ENCODE measurements at places on chromosomes 12 and 14.
A peak's percentile ranks its signal among the peaks of the same experiment; 100 is the strongest.

DNA sequence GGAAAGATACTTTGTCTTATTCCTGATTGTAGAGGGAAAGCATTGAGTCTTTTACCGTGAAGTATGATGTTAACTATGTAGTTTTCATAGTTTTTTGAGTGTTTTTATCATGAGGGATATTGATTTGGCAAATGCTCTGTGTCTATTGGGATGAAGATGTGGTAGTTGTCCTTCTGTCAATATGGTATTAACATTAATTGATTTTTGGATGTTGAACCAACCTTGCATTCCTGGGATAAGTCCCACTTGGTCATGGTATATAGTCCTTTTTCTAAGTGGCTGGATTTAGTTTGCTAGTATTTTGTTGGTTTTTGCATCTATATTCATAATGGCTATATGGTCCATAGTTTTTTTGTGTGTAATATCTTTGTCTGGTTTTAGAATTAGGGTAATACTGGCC, 42.8 kb downstream of the FAM222A start:
- no peak for DNase-seq

DNA sequence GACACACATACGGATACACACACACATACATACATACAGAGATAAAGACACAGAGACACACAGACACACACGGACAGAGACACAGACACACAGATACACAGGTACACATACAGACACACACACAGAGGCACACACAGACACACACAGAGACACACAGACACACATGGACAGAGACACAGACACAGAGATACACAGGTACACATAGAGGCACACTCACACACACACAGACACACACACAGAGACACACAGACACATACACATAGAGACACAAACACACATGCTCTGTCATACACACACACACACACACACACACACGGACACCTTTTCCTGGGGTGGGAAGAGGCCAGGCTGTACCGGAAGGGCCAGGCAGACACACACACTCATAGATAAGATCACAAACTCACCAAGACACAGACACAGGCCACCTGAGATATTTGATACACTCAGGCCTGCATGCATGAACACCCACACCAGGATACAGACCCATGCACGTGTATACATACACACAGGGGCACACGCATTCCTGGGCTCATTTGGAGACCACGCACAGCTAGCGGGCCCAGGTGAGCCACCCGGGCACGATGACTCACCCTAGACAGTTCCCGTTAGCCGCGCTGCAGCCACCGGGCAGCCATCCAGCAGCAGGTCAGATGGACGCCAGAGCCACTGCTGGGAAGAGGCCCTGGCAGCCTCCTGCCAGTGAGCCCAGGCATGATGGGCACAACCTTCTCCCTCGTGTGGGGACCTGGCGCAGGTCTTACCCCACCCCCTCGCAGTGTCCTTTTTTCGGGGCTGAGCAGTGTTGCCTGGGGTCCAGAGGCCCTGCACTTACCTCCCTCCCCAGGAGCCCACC, 1.8 kb upstream of the AHNAK2 start:
- DNase-seq: peak; percentile 58

DNA sequence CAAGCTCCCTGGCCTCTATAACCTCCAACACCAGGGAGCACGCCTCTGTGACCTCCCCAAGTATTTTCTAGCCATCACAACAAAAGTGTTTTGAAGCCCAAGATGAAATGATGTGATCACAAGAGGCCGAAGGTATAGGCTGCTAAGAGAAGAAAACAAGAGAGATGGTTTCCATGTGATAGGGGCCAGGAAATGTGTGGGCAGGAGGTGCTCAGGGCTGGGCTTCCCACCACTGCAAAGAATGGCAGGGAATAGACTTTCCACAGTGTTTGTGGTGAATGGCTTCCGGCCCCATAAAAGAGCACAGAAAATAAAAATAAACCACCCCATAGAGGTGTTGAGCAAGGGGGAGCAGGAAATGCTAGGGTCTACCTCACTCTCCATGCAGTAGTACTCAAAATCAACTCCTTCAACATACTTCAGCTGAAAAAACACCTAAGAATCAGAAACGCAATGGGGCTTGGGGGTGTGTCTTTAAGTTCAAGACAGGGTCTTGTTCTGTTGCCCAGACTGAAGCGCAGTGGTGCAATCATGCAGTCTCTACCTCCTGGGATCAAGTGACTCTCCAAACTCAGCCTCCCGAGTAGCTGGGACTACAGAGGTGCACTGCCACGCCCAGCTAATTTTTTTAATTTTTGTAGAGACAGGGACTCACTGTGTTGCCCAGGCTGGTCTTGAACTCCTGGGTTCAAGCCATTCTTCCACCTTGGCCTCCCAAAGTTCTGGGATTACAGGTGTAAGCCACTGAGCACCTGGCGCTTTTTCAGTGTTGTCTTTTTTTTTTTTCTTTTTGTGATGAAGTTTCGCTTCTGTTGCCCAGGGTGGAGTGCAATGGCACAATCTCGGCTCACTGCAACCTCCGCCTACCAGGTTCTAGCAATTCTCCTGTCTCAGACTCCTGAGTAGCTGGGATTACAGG, 27.1 kb downstream of the DAD1 start:
- peak; percentile 31 for DNase-seq

DNA sequence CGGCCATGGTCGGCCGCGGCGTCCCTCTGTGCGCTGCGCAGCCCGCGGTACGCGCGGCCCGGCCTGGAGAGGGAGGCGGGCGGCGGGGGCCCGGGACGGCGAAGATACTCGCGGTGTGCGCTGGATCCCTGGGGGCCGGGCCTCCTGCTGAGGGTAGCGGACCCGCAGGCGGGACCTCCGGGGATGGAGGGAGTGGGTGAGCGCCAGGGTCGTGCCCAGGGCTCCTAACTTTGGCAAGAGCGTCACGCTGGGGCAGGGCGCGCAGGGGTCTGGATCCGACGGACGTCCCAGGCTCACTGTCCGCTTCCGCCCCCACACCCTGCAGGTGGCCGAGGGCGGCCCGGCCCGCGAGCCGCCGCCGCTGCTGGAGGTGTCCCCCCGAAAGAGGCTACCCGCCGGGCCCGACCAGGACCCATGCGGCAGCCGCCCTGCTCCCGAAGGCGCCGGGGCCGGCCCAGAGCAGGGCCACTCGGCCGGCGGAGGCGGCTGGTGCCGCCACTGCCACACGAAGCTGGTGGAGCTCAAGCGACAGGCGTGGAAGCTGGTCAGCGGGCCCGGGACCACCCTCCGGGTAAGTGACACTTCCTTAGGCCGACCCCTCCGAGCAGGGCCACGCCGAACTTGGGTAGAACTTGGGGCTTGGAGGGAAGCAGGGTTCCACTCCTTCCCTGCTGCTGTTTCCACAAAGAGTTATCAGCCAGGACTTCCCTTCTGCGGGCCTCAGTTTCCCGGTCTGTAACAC, 502 bp downstream of the KIF26A start:
- DNase-seq: no peak

DNA sequence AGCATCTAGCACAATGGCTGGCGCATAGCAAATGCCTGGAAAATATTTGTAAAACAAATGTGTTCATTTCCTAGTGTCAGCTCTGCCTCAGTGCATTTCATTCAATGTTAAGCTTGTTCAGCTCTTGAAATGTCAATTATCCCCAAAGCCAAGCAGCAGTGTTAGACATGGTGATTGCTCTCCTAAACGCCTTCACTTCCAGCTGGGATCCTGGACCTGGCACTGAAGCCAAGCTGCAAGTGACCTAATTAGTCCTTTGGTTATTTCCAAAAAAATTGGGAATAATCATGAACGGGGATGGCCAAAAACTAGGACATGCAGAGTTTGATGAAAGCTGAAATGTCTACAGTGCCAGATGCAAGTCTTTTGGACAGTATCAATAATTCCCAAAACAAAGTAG, 54.9 kb upstream of the MDGA2 start:
- no peak for DNase-seq

GRCh38 chr12:100900808-100901207, 106.2 kb downstream of the ANO4 start:
- no peak for DNase-seq

DNA sequence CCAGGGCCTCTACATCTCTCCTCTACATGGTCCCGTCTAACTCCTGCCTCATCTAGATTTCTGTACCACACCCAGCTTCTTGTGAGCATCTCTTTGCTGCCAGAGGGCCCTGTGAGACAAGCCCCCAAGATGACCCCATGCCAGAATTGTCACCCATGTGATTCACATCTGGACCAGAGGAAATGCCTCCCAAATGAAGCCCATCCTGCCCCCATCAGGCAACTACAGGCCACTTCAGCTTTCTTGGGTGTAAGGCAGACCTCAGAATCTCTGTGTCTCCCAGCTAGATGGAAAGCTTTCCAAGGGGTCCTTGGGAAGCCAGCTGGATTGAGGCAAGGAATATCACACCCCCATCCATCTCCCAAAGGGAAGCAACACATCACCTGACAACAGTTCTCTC, 9.3 kb upstream of the OAS3 start:
- DNase-seq: no peak

GRCh38 chr12:84542289-84542688, 370.3 kb downstream of the SLC6A15 start:
- DNase-seq: no peak

- DNase-seq: no peak
These were observed 11.7 kb downstream of the RACGAP1 start for GRCh38 chr12:50013361-50014147.

DNA sequence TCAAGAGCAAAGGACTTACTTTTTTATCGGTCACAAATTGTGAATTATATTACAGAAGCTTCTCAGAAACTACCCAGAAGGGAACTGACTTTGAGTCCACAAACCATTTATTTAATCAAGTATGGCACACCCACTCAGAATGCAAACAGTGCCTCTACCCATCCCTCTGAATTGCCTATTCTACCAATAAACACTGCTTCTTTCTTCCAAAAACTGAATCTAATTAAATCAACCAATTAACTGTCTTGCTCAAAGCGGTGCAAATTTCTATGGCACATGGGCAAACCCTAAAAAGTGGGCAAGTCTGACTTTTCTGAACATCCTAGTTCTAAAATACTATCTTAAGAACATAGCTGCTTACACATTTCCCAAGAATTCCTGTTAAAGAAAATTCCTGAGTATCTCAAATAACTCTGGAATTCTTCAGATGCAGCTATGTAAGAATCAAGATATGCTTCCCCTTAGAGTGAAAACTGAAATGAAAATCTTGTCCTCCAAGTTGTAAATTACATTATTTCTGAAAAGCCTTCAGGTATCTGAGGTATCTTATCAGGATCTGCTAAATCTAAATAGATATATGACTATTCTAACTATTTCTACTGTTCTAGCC, 4.3 kb downstream of the SPTLC2 start:
- DNase-seq: peak; percentile 45

GRCh38 chr12:112149596-112149995, 24.2 kb downstream of the TRAFD1 start:
- no peak for DNase-seq

GRCh38 chr12:109762071-109762672, 48.5 kb downstream of the FAM222A start:
- DNase-seq: no peak

GRCh38 chr14:77316872-77317301, 3.8 kb downstream of the POMT2 start:
- DNase-seq: no peak

GRCh38 chr12:84043355-84043754, 869.2 kb downstream of the SLC6A15 start:
- no peak for DNase-seq

- peak; percentile 26 for DNase-seq
These were observed 4.2 kb upstream of the PLEKHA5 start for GRCh38 chr12:19125325-19125724.

GRCh38 chr12:122995503-122996187, 15.2 kb downstream of the ARL6IP4 start:
- DNase-seq: no peak

DNA sequence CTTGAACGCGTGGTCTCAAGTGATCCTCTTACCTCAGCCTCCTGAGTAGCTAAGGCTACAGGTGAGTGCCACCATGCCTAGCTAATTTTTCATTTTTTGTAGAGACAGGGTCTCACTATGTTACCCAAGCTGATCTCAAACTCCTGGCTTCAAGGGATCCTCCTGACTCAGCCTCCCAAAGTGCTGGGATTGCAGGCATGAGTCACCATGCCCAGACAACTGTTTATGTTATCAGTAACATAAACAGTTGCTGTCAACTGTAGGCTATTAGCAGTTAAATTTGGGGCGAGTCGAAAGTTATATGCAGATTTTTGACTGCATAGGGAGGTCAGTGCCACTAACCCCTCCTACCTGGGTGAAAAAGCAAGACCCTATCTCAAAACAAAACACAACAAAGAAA, 26.2 kb upstream of the LRRK2 start:
- DNase-seq: no peak

DNA sequence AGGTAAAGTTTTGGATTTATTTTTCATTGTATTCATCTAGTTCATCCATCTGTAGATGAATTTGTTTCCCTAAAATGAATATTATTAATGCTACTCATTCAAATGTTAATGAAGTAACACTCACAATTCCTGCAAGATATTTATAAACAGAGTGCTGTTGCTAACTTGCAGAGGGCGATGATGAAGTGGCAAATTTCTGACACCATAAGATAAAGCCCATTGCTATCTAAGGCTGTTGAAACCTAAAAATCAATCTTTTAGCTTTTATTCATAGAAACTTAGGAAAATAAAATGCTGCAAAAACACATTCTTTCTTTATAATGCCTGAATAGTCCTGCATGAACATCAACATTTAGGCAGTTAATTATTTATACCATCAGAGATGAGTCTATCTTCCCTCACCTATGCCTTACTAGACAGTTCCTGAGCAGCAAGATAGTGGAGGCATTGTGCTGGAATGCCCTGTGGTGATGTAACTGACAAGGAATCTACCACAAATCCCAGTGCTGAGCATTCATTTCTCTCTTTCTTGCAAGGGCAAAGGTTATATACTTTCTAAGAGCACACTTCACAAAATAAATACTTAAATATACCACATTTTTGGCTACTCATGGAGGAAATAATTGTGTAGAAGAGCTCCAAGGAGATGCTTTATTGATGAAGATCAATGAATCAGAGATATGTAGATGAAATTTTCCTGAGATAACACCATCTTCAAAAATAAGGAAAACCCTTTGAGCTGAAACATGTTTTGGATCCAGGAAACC, 57.6 kb downstream of the LMNTD1 start:
- peak; percentile 80 for DNase-seq

DNA sequence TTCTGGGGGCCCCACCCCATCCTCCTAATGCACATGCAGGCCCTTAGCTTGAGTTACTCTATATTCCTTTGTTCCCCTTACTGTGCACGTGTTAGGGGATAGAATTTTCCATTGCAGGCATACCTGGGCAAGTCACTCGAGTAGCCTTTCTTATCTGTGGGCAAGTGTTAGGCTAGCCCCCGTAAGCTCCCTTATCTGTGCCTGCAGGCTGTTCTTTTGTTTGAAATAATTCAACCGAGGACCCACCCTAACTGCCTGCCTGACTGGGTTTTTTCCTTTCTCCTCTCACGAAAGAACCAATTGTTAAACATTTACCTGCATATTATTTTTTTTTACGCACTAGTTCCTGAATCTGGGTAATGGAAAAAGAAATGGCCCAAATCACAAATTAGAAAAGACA, 21.3 kb upstream of the BCAT1 start:
- DNase-seq: no peak

GRCh38 chr14:59044707-59045106, 143.8 kb upstream of the DAAM1 start:
- no peak for DNase-seq

- no peak for DNase-seq
These were observed 614 bp downstream of the FKBP3 start for GRCh38 chr14:45133683-45134050.
